ENCODE measurements at places on chromosomes 5 and 9. TPM values are rescaled to one million over a fixed set of nuclear protein-coding genes. Genes with fewer than 3 reads are reported as not detected.

The NUTM2G gene
- total RNA-seq = not detected

The ABCA1 gene
- 109 TPM for total RNA-seq

The DRD1 gene
- 0.23 TPM for total RNA-seq

The MSANTD3 gene
- total RNA-seq = 76.0 TPM

The TNFSF8 gene
- total RNA-seq = not detected

- DNase-seq = no peak
Measured at GRCh38 chr5:76204713-76205112, 121.5 kb downstream of the SV2C start.

DNA sequence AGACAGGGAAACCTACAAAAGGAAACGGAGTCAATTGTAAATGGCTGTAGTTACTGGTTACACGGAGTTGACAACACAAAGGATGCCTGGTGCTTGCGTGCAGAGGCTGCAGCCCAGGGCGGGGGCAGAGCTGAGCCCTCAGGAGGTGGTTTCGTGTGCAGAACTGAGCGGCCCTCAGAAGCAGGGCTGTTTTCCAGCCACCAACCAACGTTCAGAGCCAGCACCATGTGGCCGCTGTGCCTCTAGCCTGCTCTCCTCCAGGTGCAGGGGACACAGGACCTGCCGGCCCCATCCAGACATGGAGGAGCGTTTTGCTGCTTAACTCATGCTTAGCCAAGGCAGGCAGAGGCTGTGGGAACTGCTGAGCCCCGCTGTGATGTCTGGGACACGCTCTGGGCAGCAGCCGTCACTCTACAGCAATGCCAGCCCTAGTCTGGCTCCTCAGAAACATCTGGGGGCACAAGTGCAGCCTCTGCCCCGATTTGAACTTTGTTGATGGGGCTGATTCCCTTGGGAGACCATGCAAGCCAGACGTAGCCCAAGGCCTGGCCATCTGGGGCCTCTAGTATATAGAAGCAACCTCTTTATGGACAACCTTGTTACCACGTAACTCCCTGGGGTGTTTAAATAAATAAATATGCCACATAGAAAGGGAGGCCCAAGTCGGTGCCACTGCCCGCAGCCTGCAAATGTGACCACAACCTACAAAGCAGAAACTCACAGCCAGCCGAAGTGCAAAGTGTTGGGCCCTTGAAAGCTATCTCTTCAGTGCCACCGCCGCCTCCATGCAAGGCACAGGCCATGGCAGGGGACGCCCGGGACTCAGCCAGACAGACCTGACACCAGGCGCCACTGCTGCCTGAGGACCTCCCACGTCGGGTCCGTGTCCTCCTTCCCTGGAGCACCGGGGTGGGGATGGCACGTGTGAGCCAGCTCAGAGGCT, 42.1 kb downstream of the NKD2 start:
- DNase-seq = no peak

DNA sequence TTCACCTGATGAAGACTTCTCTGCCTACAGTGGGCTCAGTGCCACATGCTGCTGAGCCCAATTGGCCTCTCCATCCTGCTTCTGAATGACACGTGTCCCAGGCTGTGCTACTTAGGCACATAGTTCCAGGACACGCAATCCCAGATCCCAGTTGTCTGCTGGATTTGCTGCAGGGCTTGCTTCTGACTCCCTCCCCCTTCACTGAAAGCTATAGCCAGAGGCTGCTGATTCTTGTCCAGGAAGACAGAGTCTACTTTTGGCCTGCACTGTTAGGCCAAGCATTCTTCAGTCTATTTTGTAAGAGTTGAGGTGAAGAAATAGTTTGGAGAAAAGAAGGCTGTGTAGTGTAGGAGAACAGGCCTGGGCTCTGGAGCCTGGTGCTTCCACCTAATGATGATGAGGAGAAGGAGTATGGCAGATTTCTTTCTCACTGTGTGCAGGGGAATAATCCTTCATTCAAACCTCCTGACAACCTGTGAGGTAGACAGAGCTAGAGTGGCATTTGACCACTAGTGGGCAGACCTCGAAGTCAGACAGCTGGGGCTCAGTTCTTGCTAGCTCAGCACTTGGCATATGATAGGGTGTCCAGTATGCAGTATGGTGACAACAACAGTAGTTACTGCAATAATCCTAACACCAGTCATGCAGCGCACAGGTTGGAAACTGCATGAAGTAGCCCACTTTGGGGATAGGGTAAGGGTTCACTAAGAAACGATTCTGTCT, 19.5 kb upstream of the ASPN start:
- no peak for DNase-seq

DNA sequence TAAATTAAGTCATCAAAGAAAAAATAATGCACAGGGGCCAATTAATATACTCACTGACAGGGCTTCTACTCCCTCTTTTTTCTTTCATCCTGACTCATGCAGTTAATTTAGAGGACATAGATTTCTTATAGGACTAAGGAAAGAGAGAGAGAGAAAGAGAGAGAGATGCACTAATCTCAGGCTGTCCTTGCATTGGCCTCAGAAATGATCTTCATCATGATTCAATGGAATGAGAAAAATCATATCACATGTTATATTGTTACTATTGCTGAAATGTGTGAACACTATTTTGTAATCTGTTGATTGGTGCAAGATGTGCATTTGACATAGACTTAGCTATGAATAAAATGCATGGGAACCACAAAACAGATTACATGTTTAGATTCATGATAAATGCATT, 608.3 kb upstream of the NUDT12 start:
- DNase-seq = peak; percentile 32

- peak; percentile 94 for DNase-seq
Measured at GRCh38 chr5:8457187-8458037, 588.5 kb downstream of the MTRR start.

DNA sequence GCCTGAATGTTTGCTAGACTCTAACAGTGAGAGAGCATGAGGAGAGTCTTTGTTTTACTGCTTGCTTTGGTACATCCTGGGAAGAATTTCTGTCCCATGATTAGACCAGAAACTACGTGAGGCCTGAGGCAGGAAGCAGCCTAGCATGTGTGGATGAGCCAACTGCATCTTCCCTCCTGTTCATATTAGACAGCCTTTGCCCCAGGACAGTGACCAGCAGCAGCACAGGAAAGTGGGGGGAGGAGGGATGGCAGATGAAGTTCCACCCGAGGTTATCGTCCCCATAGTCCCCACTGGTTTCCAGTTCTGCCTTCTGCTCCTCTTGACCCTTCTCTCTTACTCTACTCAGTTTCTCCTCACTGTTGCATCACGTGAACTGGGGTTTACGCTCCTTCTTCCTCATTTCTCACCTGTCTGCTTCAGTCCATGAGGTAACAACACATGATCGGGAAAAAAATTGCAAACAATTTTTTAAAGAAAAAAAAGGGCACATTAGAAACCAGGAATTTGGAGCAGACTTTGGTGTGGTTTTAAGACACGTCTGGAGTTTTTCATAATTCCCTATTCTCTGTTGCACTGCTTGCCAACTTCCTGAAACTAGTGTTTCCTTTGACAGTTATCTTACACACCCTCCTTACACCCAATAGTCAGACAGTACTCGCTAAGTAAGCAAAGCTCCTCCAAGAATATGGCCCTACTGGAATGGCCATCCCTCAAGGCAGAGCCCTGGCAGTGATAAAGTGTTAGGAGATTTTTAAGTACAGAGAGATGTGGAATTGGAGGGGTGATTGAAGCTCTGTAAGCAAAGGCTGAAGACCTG, 84.1 kb downstream of the SNX18 start:
- DNase-seq = peak; percentile 36

- DNase-seq = peak; percentile 73
Measured at GRCh38 chr9:78778861-78779374, 482.0 kb downstream of the PSAT1 start.

DNA sequence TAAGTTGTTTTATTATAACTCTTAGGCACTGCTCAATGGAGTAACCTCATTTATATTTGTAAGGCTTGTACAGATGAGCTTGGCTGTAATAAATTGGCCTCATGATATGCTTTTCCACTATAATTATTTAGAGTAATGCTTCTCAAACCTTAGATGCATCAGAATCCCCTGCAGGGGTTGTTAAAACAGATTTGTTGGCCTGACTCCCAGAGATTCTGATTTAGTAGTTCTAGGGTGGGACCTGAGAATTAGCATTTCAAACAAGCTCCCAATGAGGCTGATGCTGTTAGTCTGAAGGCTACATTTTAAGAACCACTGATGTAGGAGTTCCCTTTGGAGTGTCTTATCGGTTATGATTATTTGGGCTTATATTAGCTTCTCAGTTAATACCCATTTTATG, 38.2 kb upstream of the ARSB start:
- no peak for DNase-seq

DNA sequence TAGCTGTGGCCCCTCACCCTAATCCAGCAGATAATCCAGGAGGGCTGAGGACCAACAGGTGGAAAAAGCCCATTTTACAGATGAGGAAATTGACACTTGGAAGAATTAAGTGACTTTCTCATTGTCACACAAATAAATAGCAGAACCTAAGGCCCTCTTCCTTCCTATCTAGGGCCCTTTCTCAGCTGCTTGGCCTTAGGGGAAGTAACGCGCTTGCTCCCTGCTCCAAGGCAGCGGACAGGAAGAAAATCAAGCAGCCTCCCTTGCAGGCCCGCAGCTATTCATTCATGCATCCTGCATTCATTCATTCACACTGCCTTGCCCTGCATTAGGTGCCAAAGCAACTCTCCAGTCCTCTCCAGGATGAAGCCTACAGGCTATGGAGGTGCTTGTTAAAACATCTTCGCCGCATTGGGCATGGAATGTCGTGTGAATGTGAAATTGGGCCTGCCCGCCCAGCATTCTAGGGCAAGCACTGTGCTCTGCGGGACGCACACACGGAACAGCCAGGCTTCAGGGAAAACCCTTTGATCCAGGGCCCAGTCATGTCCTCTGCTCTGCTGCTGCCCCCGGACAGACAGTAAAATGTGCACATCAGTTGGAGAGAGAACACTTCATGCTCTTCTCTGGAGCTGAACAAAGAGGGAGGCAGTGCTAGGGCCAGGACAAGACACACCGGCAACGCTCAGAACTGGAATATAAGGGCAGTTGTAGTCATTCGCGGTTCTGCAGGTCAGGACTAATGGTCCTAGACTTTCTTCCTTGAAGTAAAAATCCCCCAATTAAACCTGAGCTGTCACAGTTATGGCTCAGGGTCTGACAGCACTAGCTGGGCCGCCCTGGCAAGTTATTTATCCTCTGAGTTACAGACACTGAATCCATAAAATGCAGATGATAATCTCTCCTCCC, 166.0 kb downstream of the COL23A1 start:
- DNase-seq = no peak

GRCh38 chr5:150130493-150130922, 25.1 kb downstream of the PDGFRB start:
- DNase-seq = no peak

DNA sequence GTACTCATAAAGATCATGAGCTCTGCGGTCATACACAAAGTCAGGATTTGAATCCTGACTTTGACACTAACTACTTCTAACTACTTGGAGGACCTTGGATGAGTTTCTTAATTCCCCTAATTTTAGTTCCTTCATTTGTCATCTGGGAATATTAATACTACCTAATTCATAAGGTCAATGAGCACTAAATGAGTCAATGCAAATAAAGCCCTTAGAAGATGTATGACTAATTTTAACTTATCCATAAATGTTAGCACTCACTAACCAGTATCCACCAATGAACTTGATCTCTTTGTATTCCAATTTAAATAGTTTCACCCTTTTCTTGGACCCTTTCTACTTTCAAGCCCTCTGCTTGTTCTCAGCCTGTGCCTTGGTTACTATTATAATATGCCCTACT, 1106.4 kb downstream of the CDH18 start:
- no peak for DNase-seq

GRCh38 chr5:179904463-179905160, 3.1 kb downstream of the TBC1D9B start:
- no peak for DNase-seq

- DNase-seq = no peak
Measured at GRCh38 chr5:155222393-155222792, 208.8 kb downstream of the KIF4B start.

DNA sequence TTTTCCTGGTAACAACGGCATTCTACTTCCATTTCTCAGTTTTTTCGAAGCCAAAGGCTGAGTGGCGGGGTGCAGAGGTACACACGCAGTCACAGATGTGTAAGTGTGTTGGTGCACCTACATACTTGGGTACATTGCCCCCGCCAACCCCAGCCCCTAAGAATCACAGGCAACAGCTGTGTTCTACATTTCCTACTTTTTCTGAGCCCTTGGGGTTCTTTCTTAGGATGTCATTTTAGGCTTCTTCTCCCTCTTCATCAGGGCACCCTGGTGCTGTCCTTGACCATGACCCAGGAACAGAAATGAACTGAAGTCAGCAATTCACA, 104.8 kb downstream of the PAX5 start:
- DNase-seq = no peak

DNA sequence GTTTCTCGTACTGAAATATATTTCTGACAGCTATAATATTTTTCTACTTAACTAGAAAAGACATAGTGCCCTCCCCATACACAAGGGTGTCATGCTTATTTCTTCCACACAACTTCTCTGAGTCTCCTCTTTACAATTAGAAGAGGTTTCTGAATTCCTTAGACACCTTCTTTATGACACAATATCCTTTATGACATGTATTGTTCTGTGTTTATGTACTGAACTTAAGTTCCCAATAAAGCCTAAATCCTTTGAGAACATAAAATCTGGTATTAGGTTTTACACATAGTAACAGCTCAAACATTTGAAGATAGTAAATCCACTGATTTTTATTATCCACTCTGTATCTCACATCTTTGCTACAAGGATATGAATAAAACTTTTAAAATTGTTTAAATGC, 32.5 kb downstream of the GRAMD2B start:
- no peak for DNase-seq

DNA sequence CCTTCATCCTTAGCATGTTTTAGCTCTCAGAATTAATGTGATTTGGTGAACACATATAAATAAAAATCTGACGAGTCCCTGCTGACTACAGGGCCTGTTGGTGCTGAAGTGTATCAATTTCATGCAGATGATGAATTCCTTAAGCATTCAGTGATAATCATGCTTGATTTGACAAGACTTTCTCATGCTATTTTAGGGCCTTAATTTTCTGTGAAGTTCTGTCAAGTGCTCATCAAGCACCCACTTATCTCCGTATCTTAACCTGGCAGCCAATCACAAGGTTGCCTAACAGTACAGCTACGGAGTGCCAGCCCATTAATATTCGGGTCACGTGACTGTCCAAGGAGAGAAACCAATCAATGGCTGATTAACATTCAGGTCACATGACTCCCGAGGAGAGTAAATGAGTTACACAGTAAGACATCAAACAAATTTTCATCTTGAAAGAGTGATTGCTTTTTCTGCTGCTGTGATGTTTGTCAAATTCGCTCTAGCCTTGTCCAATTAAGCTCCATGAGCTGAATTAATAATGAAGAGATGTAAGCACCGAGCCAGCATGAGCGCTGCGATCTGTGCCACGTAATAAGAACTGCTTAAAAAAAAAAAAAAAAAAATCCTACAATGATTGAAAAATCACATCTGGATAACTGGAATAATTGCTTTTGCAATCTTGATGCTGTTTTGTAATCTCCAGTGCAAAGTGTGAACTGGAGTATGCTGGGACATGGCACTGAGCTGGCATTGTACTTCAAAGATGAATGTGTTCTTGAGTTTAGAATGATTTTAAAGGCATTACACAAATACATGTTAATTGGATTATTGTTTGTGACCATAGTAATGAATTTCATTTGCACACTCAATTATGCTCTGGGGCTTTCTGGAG, 104.3 kb upstream of the SPATA31D4 start:
- peak; percentile 28 for DNase-seq
